ENCODE measurements at places on chromosomes 5 and 9.

GRCh38 chr5:85132269-85132668, 747.6 kb upstream of the EDIL3 start:
- DNase-seq = no peak

DNA sequence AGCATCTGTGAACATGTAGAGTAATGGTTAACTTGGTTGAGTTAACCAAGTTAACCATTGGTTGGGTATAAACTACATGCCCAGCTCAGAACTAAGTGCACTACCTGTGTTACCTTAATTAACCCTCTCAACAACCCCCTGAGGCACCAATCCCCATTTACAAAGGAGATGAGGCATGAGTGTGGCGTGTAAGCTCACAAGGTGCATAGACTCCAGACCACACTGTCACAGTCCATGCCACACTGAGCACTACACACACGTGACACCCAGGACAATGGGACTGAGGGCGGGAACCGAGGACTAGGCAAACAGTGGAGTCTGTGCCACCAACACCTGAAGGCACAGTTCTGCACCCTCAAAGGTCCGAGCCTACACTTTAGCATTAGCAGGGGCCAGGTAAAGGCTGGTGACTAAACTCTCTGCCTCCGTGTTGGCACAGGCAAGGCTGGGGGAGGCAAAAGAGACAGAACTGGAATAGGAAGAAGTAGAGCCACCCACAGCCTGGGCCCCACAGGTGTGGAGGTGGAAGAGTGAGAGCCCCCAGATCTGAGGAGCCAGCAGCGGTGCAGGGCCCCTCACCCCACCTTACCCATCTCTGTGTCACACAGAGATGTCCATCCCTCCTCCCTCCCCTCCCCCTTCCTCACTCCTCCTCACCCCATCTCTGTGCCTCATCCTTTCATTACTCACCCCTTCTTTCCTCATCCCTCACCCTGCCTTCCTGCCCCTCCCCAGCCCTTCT, 2.2 kb upstream of the DNAJB5 start:
- DNase-seq = peak; percentile 38

GRCh38 chr5:44389090-44389822, at the start of gene FGF10:
Gene FGF10, minus strand, starts transcription at chr5:44389420. Its CDS starts 738 bp downstream, at chr5:44388682.
- no peak for DNase-seq

GRCh38 chr5:110738503-110738811, 350 bp upstream of the SLC25A46 start:
- DNase-seq = no peak

DNA sequence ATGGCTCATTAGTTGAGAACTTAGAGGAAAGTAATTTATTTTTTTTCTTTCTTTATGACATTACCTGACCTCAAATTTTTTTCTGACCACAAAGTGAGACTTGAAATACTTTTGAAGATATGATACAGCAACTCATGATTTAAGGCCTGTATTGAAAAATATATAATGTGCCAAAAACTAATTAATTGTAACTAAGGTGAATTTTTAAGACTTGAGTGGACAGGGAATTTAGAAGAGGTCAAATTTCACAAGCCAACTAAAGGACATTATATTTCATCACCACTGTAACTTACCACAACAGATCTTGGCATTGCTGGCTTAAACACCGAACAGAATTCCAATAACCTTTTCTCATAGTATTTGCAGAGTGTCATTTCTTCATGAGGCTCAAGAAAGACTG, 1.8 kb downstream of the CCNH start:
- no peak for DNase-seq

GRCh38 chr9:88872192-88872946, 118.9 kb upstream of the S1PR3 start:
- DNase-seq = no peak

- DNase-seq = no peak
Observed at GRCh38 chr5:150519978-150520377, 12.0 kb downstream of the NDST1 start.

GRCh38 chr9:124721109-124721906, 49.8 kb downstream of the NR6A1 start:
- no peak for DNase-seq

- DNase-seq = no peak
Observed at GRCh38 chr9:127769929-127770582, 8.4 kb downstream of the SH2D3C start.

DNA sequence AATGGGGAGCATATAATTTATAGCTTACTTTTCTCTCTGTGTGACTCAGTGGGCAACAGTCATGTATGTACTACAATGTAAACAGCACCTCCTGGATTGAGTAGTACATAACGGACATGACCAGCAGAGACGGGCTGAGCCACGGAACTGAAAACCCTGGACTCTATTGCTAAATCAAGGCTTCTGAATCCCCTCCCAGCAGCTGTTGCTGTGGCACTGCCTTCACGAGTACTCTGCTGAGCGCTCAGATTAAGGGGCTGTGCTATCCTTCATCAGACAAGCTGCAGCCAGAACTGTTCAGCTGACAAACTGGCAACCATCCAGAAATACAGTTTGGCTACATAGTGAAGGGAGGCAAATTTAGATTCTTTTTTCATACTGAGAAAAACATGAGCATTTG, 131.3 kb upstream of the CCDC180 start:
- DNase-seq = no peak

- DNase-seq = no peak
Observed at GRCh38 chr5:73301208-73301901, 128.4 kb downstream of the TMEM174 start.

- DNase-seq = no peak
Observed at GRCh38 chr5:74016373-74016772, 390.4 kb downstream of the ARHGEF28 start.

- DNase-seq = no peak
Observed at GRCh38 chr9:35844628-35845270, 15.7 kb downstream of the TMEM8B start.

GRCh38 chr5:122351416-122352157, 39.5 kb downstream of the SNCAIP start:
- DNase-seq = no peak

GRCh38 chr9:134988706-134989105, 71.0 kb upstream of the FCN1 start:
- no peak for DNase-seq

GRCh38 chr5:74055486-74056106, 429.6 kb downstream of the ARHGEF28 start:
- DNase-seq = no peak

GRCh38 chr5:136766456-136766855, 401.1 kb upstream of the TRPC7 start:
- no peak for DNase-seq

DNA sequence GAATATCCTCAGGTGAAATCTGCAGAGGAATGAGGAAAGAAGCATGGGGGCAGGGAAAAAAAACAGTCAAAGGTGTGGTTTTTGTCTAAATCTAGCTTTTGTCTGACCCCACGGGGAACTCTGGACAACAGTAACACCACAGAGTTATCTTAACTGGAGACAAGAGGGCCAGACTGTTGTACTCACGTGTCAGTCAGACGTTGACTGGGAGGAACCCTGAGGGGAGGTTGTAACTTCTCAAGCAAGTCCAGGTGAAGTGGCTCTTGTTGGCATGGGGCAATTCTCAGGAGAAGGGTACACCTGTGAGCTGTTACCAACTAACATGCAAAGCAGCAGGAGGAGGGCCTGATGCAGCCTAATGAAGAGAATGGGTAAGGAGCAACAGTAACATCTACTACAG, 44.1 kb upstream of the SHISAL2B start:
- DNase-seq = no peak

GRCh38 chr5:80170117-80170535, 85.7 kb downstream of the SERINC5 start:
- DNase-seq = no peak

DNA sequence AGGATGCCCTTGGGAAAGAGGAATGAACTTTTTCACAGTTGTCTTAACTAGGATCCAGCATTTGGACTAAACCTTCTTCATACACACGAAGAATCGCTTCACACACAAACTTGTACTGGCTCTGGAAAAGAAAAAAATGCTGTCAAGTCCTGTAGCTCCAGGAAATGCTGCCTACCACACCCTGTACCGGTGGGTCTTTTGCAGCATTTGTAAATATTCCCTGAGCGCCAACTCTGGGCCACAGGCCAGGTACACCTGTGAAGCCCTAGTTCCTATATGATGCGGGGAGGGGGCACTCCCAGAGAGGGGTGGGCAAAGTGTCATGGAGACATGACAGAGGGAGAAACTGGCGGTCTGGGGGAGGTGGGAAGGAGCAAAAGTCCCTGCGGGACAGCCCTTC, 58.7 kb upstream of the EPB41L4B start:
- DNase-seq = no peak

GRCh38 chr9:118395415-118395814, 691.2 kb downstream of the TLR4 start:
- no peak for DNase-seq

GRCh38 chr5:170254056-170254455, 21.3 kb downstream of the C5orf58 start:
- DNase-seq = peak; percentile 14

GRCh38 chr5:72248410-72248981, 71.5 kb downstream of the MRPS27 start:
- DNase-seq = no peak

GRCh38 chr5:169013208-169013728, 287.7 kb downstream of the SLIT3 start:
- no peak for DNase-seq

GRCh38 chr9:8816361-8816760, 1016.8 kb upstream of the DMAC1 start:
- DNase-seq = peak; percentile 25

DNA sequence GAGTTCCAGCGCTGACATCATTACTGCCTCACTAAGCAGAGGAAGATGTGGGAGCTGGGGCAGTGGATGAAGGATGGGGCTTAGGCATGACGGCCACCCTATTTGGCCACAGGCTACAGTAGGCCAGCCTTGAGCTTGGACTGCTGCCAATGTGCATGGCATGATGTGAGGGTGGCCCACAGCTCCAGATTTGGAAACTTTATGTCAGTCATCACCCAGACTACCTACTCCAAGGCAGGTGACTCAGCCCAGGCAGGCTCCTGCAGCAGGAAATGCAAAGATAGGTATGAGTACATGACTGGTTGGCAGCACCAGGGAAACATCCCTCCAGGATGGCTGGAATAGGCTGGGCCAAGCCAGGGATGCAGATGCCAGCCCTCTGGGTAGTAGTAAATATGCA, 303.6 kb downstream of the SPOCK1 start:
- no peak for DNase-seq

GRCh38 chr5:151719228-151720000, 32.7 kb upstream of the SPARC start:
- no peak for DNase-seq

GRCh38 chr9:94654165-94654894, 15.0 kb upstream of the FBP1 start:
- no peak for DNase-seq

GRCh38 chr9:68480807-68481206, 59.9 kb downstream of the TMEM252 start:
- DNase-seq = no peak

GRCh38 chr9:106964822-106965525, 102.0 kb downstream of the ZNF462 start:
- no peak for DNase-seq

GRCh38 chr5:138654281-138654867, 79.2 kb upstream of the HSPA9 start:
- DNase-seq = no peak

- no peak for DNase-seq
Observed at GRCh38 chr5:139611703-139612584, 36.2 kb upstream of the CXXC5 start.

DNA sequence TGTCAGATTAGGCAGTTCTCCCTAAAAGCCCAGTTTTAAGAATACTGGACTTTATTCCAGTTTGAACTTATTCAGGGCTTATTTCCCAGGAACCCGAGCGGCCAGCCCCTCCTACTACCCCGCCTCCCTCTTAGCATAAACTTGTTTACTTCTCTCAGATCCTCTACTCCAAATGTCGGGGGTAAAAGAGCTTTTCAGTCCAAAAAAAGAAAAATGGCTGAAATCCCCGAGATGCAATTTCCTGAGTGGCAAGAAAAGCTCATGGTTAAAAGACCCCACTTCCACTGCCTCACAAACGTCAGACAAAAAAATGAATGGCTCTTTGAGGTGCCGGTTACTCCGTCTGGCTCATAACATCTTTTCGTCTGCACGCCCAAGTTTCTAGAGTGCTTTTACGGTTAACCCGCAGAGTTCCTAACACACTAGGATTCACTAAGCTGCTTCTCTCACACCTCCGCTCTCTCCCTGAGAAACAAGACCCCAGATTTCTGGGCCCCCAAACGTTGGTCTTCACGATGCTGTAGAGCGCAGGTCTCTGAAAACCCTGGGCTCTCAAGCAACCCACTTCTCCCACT, 402 bp downstream of the BRD8 start:
- no peak for DNase-seq

DNA sequence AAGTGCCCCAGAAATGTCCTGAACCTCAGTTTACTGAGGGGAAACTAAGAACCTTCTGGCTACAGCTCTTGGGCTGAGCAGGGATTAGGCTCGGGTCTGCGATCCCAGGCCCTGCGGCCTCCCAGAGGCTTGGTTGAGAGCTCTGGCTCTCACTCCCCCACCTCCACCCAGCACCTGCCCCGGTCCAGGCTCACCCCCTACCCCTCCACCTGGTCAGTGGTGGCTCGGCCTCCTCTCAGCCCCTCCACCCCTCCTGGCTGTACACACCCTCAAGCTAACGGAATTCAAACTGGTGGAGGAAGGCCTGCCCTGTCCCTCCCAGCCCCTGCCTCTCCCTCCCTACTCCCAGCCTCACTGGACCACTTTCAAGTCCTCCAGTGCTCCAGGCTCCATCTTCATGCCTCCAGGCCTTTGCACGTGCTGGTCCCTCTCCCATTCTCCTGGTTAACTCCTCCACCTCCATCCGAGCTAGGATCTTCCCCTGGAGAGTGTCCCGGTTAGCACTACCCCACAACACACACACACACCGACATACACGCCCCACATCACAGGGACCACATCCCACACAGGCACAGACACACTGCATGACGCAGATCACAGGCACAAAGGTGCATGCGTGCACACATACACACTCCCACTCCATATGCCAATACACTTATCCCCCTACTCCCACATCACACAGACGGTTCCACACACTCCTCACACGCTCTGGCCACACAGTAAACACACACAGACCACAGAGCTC, 130.9 kb downstream of the C9orf50 start:
- DNase-seq = no peak
